Fibroblast of lung (primary cell): ENCODE measurements at places on chromosomes 1 and 21. TPM values are rescaled to one million over a fixed set of nuclear protein-coding genes. Genes with fewer than 3 reads are reported as not detected.

CTBS gene
- 6.7 and 10.1 TPM in 2 replicates for total RNA-seq

KIF26B gene
- total RNA-seq = 6.1 and 6.9 TPM in 2 replicates

RAB25 gene
- not detected in 2 replicates for total RNA-seq

GRHL3 gene
- not detected in 2 replicates for total RNA-seq

RNF186 gene
- total RNA-seq = not detected in 2 replicates

TGFB2 gene
- total RNA-seq = 13.6 and 13.9 TPM in 2 replicates

MATN1 gene
- total RNA-seq = 0.26 TPM in 1 of 2 replicates, not detected in the other

TMEM167B gene
- total RNA-seq = 39.5 and 52.2 TPM in 2 replicates

ARTN gene
- total RNA-seq = 0.50 TPM in 1 of 2 replicates, not detected in the other

CACNA1S gene
- total RNA-seq = not detected in 2 replicates
